ENCODE measurements at places on chromosomes 5 and 9.

GRCh38 chr5:56075361-56075760 lies 80.6 kb upstream of the IL6ST start:
- no peak for DNase-seq

- no peak for DNase-seq
Observed at GRCh38 chr5:124883681-124884080, 137.2 kb upstream of the ZNF608 start.

DNA sequence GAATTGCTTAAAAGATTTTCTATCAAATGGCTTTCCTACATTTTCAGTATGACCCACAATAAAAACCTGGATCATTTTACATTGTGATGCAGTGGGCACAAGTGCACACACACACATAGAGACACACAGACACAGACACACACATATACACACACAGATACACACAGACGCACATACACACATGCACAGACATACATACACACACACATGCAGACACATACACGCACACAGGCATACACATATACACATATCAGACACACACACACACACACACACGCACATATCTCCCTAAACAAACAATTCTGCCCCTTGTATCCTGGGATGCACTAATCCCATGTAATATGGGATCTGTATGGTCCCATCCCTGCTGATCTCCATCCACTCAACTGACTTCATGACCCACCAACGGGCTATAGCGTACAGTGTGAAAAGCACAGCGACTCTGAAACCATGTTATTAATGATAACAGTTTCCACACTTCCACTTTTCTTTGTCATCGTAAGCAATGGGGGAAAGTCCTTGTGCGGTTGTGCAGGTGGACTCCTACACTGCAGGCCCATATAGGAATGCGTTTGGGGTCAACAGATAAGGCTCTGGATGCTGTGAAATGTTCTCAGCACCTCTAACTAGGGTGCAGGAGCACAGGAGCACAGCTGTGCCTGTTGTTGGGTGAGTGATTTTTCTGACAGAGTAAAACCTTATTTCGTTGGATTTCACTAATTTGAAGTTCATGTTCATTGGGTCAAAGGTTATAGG lies 52.7 kb downstream of the DAP start:
- DNase-seq, result no peak

DNA sequence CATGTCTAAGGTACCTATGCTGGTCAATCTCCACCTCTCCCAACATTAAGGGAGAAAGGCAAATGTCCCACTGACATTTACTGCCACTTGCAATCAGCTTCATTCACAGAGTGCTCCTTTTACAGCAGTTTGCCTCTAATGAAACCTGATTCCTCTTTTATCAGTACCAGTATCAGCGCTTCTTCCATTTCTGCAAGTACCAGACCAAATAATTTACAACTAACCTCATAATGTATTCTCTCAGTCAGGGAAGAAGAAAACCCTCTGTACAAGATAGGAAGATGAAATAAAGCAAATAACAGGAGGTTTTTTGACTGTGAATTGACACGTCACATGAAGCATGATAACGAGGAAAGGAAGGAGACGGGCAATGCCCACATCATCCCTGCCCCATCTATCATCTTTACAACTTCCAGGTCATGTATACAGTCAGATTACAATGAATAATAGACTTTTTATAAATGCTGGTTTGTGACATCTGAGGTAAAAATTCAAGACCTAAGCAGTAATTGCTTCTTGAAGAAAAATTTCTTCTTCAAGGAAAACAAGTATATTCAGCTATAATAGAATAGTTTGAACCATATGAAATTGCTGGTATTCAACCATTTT lies 21.9 kb downstream of the ABITRAM start:
- DNase-seq, result no peak

GRCh38 chr9:33721674-33722358 lies 73.5 kb upstream of the PRSS3 start:
- peak; percentile 94 for DNase-seq

DNA sequence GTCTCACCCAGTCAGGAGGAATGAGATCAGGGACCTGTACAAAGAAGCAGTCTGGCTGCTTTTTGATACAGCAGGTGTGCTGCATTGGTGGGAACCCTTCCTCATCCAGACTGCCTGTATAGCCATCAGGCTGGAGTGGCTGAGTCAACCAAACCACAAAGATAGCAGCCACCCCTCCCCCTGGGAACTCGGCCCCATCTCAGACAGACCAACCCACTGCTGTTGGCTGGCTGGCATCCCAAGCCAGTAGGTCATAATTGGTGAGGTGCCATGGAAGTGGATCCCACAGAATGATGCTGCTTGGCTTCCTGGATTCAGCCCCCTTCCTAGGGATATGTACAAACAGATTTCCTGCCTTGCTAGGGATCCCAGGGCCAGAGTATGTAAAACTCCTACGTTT lies 60.9 kb downstream of the YTHDC2 start:
- no peak for DNase-seq

GRCh38 chr5:100590867-100591266 lies 55.7 kb downstream of the FAM174A start:
- DNase-seq, result no peak

DNA sequence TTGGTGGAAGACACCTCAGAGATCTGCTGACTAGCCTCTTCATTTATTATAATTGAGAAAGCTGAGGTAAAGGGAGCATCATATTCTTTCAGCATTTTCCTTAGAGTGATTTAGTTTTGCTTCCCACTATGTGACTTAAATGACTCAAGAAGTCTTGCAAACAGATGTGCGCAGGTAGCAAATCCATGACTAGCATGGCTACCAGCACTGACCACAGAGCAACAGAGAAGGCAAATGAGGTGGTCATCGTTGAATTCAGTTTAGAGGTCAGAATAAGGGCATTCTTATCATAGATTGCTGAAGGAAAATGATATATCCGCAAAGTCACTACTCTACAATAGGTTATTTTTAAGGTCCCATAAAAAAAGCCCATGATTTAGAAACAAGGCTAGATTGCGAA lies 162.2 kb downstream of the PIK3R1 start:
- no peak for DNase-seq

DNA sequence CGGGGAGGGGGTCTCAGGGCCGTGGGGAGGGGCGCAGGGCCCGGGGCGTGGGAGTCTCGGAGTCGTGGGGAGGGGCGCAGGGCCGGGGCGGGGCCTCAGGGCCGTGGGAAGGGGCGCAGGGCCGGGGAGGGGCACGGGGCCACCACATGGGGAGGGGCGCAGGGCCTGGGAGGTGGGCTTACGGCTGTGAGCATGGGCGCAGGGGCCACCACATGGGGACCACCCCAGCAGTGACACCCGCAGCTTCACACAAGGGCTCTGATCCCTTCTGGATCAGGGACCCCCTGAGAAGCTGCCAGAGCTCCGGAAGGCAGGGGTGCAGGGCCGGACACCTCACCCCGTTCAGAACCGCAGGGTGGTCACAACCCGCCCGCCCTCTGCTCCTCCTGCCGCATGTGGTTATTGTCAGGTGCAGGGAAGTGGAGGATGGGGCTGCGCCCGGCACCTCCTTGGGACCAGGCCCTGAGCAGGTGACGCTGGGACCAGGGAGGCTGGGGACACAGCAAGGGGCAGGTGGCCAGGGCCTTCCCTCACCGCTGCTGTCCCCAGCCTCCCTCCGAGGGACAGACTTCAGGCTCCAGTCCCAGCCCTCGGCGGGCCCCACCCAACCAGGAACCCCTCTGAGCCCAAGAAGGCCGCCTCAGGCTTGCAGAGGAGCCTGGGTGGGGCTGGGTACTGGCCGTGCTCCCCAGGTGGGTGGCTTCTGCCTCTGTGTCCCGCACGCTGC lies 53.7 kb downstream of the EXD3 start:
- DNase-seq, result no peak

- no peak for DNase-seq
Observed at GRCh38 chr9:89542401-89543021, 44.6 kb upstream of the SEMA4D start.

DNA sequence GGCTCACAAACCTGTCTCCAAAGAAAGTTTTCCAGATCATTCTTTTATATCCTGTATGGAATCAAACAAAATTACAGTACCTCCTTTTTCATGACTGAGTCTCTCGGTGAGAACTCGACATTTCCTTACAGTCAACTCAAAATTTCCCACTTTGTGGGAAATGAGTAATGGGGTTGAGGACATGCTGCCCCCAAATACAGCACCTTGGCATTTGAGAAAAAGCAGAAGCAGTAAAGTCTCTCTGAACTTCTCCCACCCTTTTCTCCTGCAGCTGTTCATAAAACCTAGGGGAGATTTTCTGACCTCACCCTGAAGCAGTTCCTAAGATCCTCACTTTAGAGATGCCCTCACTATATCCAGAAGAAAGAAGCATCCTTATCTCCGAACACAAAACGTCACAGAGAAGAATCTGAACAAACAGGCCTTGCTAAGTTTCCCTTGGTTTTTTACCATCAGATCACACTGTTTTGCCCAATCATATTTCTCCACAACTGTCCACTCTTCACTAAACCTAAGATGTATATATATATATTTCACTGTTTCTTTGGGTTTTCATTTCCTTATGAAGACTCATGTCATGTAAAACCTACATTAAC lies 96.1 kb upstream of the APC start:
- DNase-seq, result no peak

DNA sequence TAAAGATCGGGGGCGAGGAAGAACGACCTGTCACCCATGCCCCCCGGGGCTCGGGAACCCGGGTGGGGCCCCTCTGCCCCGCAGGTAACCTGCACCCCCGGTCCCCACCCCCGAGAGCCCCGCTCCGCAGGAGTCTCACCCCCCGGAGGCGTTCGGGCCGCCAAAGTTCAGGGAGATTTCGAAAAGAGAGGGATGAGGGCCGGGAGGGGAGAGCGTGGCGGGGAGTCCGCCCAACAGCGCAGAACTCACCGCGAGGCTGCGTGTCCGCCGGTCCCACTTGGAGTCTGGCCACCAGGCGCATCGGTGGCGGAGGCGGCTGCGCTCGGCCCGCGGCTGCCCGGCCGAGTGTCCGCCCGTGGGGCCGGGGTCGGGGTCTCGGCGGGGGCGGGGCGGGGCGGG lies at the start of gene PHF19:
Gene PHF19, minus strand, starts transcription at position 347 of the 399 bp plus-strand sequence. CDS start 2,447 bp downstream, outside the sequence.
- no peak for DNase-seq

DNA sequence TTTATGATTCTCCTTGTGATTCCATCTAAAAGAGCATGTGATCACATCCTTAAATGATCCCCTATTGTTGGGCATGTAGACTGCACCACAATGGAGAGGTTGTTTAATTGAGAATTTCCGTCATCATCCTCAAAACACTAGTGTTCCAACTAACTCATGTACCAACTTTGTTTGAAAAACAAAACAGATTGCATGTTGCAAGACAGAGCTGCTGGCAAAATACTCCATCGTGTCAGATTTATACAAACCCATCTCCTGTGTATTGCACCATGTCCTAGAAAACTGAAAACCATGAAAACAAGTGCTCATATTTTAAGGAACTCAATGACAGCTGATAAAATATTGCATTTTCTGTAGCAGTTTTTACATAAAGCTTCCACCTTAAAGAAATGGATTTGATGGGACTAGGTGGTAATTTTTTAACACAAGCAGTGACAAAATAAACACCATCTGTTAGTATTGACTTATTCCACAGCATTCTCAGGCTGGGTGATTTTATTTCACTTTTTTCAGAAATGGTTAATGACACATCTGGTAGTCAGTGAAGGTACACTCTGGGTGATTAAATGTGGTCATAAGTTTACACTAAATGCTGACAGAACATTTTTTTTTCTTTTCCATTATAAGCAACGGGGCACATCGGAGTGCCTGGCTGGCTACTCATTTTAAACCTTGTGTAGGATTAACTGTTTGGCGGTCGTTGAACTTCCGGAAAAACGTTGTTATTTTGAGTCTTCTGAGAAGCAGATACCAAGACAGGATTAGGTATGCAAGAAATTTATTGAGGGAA lies 602.9 kb upstream of the WWC1 start:
- DNase-seq, result no peak
